Putamen (tissue), 1 donor: ENCODE measurements at places on chromosomes 16 and 17.

GRCh38 chr16:8914098-8914497, 31.9 kb downstream of the LITAFD start:
- DNase-seq = peak; percentile 42

DNA sequence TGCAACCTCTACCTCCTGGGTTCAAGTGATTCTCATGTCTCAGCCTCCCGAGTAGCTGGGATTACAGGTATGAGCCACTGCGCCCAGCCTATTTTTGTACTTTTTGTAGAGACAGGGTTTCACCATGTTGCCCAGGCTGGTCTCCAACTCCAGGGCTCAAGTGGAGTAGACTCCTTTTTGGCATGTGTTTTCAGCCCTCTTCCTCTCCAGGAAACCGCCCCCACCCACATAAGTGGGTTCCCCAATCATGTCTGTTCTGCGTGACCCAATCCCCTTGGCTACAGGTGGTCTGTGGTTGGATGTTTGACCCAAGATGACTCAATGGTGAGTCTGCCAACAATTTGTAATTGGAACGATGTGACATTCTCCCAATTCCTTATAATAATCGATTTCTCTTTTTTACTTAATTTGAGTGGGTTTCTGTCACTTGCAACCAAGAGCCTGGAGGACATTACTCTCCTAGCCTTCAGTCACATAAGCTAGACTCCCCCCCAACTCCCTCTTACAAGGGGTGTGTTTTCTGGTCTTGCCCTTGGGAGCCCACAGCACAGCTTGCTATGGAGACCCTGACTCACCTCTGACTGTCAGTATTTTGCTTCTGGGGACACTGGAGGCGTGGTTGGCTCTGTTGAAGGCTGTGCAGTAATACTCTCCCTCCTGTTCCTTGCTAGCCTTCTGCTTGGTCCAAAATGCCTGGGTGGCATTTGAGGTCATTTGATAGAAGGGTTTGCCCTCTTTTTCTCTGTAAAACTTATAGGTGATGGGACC, 34.9 kb downstream of the PECAM1 start:
- no peak for DNase-seq

- no peak for DNase-seq
Observed at GRCh38 chr16:72932050-72932449, 115.9 kb downstream of the ZFHX3 start.

DNA sequence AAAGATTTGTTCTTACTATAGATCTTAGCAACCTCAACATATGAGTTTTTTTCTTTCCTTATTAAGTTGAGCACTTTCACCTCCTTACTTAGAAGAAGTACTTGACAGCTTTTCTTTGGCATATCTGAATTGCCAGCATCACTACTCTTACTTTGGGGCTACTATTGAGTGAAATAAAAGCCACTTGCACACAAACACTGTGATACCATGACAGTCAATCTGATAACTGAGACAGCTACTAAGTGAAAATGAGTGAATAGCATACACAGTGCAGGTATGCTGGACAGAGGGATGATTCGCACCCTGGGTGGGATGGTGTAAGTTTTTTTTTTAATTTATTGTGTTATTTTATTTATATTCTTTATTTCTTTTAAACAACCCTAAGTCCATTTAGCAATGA, 13.5 kb upstream of the TENT4B start:
- no peak for DNase-seq

DNA sequence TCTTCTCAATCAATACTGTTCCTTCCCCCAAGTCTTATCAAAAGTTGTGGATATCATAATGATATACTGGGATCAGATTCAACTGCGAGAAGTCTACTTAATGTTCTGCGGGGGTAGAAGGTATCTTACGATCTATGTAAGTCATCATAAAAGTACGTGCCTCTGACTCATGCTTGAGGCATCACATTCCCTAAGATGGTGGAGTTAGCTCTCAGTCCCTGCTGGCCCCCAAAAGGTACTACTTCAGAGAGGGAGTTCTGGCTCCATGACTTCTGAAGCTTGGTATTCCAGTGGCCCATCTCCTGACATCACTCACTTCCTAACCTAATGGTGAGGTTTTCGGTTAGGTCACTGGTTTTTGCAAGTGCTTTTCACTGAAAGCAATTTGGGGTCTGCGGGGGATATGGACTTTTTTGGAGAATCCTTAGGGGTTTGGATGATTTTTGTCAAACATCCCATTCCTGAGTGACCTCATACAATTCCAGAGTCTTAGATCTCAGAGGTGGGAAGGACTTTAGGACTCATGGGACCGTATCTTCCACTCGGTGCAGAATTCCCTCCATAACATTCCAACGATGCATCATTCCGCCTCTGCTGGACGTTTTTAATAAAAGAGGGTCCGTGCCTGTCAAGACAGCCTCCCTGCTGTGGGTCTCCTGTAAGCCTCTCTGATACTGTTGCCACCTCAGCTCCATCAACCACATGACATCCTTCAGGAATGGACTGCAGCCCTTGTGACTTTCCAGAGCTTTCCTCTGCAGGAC, 74.3 kb downstream of the DYNLRB2 start:
- no peak for DNase-seq

- no peak for DNase-seq
Observed at GRCh38 chr16:2243781-2244180, 7.5 kb downstream of the DNASE1L2 start.

GRCh38 chr17:4001048-4001590, 36.9 kb upstream of the ATP2A3 start:
- DNase-seq = no peak

DNA sequence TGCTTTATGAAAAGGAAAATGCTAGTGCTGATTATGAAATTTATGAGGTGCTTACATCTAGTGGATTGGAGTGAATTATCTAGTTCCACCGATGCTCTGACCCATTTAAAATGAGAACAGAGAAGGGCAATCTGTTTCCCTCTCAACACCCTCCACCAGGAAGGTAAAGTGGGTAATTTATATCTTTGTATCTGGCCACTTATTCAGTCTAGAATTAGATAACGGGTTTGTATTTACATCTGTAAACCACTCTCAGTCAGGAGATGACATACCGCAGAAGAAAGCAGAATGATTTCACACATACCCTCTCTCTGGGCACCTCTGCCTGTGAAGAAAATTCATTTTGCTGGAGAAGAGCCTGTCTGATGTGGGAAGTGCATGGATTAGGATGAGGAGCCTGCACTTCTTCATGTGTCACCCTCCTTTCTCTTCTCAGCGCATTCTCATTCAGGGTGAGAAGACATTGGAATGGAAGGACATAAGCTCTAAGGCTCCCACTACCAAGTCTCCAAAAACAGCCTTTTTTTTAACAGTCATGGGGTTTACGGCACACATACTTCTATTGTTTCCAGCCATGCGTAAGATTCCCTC, 646.7 kb upstream of the SALL1 start:
- DNase-seq = no peak

- no peak for DNase-seq
Observed at GRCh38 chr17:81577278-81578000, 25.3 kb upstream of the FAAP100 start.

DNA sequence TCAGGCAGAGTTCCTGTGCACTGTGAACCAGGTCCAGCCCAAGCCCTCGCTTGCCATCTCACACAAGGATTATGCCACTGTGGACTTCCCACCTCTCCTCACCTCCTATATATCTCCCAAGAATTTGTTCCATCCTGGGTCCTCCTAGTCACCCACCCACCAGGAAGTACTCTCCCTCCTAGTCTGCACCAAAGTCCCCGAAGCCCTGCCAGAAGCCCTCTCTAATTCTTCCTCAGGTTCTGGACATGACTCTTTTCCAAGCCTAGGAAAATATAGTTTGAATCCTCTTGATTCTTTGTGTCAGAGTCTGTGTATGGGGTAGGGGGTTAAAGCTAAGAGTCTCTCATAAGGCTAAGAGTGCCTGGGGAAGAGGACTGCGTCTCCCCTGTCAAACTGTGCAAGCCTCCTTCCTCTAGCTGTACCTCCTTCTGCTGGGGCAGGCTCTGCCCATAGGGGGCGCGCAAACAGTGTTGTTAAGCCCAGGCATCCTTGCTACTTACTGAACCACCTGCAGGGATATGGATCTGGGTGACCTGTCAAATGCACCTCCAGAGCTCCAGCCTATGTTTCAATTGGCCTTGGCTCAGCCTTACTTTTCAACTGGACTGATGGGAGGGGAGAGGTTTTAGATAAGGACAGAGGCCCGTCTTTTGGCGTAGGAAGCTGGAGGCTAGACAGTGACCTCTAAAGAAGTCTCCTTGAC, 16.6 kb upstream of the DLX4 start:
- DNase-seq = peak; percentile 31

GRCh38 chr16:16015849-16016248, 66.4 kb downstream of the ABCC1 start:
- DNase-seq = no peak

GRCh38 chr16:73262931-73263330, 215.0 kb upstream of the ZFHX3 start:
- no peak for DNase-seq

GRCh38 chr17:17832032-17832363, 4.8 kb downstream of the SREBF1 start:
- DNase-seq = no peak

- peak; percentile 74 for DNase-seq
Observed at GRCh38 chr16:48054881-48055601, 100.8 kb downstream of the ABCC12 start.

DNA sequence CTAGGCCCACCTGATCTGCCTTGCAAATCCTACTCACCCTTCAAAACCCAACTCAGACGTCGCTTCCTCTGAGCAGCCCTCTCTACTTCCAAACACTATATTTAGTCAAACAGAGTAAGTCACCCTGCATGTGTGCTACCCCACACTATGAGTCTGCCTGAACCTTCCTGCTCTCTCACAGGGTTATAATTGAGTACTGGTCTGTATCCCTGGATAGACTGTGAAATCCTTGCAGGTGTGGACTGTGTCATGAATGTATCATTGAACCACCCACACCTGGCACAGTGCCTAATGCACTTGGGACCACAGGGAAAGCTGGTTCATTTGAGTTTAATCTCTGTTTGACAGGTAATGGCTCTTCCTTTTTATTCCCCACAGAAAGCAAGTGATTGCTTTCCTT, 3.4 kb downstream of the FBXO39 start:
- no peak for DNase-seq

- DNase-seq = no peak
Observed at GRCh38 chr17:7476494-7476893, 2.9 kb downstream of the ZBTB4 start.

DNA sequence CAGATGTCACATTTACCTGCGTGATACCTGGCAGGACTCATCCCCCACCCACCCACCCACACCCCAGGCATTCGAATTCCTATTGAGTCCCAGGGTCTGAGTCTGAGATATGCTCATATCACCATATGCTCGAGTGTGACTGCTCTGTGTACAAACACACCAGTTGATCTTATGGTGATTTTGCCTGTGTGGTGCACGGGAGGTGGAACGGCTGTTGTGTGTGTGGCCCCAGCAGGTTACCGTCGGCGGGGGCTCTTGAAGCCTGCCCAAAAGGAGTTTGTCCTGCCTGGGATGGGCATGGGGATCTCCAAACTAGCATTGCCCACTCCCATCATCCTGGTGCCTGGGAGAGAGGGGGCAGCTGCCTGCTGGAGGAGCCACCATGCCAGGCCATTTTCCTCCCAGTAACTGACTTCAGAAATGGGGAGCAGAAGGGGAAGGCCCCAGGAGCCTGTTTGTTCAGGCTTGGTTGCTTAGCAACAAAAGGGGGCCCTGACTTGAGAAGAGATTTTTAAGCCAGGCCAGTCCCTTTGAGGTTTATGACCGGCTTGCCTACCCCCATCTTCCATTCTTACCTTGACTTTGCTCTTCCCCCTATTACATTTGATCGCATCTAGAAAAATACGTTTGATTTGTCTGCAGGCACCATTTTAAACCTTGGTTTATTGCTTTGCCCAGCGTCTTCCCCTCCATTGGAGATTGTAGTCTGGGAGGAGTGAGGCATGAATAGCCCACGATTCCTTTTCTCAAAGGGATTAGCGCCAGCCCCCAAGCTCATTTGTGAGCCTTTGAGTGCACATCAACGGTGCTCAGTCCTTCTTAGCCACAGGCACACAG, 217.7 kb downstream of the CCDC182 start:
- DNase-seq = no peak

- DNase-seq = no peak
Observed at GRCh38 chr17:31564883-31565301, 173.4 kb downstream of the RAB11FIP4 start.

- no peak for DNase-seq
Observed at GRCh38 chr17:60372790-60373483, 19.0 kb downstream of the USP32 start.

- DNase-seq = no peak
Observed at GRCh38 chr17:57289613-57290012, 33.3 kb downstream of the MSI2 start.
